Activated gamma-delta T cell (primary cell): ENCODE measurements at places on chromosomes 1 and 21.

GRCh38 chr1:35857830-35858229 is 25.2 kb upstream of the AGO1 start:
- DNase-seq: no peak

GRCh38 chr1:179953974-179954492 is 577 bp upstream of the CEP350 start:
- DNase-seq: no peak

GRCh38 chr1:65554829-65555228 is 134.4 kb downstream of the LEPR start:
- DNase-seq: no peak

DNA sequence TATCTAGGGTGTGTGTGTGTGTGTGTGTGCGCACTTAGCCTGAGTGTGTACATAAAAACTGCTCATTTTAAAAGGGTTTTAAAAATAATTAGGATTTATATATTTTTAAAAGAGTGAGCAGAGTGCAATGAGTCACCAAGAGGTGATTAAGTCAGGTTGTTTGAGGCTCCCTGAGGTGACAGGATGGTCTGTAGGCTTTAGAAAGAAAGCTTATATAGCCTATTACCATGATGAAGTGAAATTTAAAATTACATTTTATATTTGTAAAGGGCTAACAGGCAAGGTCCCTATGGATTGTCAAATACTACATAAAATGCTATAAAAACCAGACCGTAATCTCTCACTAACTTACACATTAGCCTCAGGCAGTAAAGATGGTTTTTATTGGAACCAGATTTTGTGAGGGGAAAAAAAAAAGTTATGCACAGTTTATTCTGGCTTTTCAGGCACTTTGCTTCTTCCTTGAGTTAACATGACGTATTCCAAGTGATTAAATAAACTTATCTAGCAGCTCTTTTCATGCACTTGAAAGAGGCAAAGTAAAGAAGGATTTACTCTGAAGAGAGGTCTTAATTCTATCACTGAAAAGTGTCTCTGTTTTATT is 711.7 kb upstream of the PTBP2 start:
- no peak for DNase-seq

DNA sequence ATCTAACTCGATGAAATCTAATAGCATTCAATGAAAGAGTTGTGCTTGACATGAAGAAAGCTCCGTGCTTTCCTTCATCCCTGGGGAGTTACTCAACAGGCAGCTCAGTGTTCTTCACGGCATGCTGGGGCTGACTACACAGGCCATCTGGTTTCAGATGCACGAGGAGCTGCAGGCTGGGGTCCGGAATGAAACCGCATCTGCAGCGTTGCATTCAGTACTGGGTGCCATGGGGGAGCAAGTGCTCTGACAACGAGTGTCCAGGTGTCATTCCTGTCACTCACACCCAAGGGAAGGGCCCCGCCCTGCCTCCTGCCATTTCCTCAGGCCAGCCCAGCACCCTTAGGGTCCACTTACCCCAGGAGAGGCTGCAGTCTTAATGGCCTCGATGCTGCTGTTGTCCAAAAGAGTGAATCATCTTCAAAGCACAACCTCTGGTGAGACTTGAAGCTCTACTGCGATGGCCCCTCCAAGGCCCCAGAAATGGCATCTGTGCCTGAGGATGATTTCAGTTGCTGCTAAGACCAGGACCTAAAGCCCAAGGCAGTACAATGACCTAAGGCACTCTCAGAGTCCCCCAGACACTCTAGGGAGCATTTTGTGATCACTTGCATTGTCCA is 61.4 kb downstream of the STUM start:
- no peak for DNase-seq

DNA sequence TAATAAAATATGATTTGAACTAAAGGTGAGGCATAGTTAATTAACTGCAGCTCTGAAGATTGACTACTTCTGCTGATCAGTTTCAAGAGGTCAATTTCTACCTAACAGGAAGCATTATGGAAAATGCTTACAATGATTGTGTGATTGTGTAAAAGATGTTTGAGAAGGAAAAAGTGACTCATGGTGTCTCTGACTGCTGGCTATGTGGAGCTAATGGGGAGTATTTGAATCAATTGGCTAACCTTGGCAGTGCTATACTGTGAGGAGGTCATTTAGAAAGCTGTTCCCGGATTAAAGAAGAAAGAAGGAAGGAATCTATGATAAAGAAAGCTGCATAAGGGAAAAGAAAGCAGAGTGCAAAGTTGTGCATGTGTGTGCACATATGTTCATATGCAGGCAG is 376.5 kb downstream of the ADGRL2 start:
- DNase-seq: no peak

- DNase-seq: no peak
Measured at GRCh38 chr21:17185674-17186073, 327.2 kb upstream of the CXADR start.

DNA sequence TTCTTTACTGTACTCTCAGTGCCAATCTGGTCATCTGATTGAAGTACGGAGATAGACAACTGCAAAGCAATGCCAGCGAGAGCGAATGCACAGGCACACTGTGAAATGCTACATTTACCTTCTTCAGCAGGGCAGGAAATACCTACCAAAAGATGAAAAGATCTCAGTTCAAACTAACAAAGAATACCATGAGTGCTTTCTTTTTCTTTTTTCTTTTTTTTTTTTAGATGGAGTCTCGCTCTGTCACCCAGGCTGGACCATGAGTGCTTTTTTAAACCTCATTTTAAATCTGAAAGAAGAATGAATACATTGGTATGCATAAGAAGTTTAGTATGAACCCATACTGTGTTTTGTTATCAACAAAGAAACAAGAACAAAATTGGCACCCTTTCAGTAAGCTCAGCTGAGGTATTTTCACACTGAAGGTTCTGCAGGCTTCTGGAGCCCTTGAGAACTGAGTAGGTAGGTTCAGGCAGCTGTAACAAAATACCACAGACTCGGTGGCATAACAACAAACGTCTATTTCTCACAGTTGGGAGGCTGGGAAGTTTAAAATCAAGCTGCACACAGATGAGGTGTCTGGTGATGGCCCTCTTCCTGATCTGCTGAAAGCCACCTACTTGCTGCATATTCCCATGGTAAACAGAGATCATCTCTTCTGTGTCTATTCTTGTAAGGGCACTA is 1.7 kb upstream of the CHI3L2 start:
- DNase-seq: no peak

DNA sequence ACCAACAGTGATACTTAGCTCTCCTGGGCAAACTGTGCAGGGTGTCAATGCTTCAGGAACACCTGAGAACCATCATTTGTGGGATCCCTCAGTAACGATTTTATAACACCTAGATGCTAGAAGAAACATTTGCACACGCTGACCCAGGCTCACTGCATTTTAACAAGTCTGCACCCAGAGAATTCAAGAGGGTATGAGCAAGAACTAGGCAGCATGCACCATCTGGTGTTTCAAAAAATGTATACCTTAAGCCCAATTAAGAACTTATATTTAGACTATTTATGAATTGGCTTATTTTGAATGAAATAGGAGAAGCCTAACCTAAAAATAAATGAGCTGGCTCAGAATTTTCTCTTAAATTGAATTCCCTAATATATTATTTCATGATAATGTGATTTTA is 400.5 kb downstream of the GPATCH2 start:
- no peak for DNase-seq

GRCh38 chr1:35556484-35557117 is 602 bp downstream of the KIAA0319L start:
- DNase-seq: no peak

DNA sequence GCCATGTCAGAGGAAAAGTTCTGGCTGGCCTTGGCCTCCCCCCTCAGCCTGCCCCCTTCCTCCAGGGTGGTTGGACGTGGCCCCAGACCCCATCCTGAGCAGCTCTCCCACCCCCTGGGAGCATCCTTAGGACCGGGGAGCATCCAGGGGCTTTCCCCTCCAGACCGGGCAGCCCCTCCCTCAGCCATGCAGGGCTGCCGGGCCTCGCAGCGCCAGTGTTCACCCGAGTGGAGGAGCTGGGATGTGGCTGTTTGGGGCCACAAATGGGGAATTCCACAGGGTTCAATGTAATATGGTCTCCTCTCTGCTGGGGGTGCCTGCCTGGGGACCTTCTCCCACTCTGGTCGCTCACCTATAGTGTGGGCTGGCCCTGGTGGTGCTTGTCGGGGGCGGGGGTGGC is 4.2 kb upstream of the PFKL start:
- DNase-seq: no peak

GRCh38 chr1:87719658-87720057 is 391.0 kb downstream of the LMO4 start:
- no peak for DNase-seq

DNA sequence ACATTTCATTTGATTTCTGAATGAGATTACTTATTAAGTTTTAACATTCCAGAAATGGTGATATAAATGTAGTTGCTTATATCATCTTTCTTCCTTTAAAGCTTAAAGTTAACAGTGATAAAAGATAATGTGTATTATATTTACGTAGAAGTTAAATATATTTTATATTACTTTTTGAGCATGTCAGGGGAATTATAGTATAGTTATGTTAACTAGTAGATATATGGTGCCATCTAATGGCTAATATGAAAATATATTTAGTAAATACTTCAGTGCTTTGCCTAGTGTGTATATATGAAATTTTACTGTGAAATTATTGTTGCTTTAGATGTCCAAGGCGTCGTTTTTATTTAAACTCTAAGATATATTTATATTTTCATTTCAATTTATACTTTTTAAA is 51.5 kb downstream of the SYT14 start:
- DNase-seq: no peak

GRCh38 chr1:8349961-8350360 is 32.0 kb downstream of the SLC45A1 start:
- DNase-seq: no peak

DNA sequence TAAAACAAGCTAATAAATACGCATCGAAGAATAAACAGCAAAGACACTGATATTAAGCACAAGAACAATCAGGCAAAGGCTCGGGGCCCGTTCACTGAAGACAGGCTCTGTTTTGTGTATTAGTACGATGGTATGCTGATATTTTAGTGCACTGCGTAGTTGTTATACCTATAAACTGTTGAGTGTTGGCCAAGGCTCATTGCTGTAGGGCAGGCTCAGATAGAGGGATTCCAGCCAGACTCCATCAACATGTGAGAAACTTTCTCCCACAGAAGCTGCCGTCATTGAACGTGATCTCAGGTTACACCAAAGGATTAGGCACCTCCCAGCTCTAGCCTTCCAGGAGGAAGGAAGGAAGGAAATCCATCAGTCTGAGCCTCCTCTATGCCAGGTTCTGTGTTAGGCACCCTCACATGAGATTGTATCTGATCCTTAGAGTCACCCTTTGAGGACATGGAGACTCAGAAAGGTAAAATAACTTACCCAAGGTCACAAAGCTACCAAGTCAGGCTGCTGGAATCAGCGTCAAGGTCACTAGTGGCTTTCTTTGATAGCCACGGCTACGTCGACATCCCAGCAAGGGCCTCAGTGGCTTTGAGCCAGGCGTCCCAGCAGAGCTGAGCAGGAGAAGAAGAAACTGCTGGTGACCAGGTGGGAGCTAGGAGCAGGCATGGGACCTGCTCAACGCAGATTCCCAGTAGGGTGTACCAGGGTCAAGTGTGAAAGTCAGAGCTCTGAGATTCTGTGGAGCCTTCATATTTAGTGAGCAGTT is 14.8 kb downstream of the BCAR3 start:
- no peak for DNase-seq

DNA sequence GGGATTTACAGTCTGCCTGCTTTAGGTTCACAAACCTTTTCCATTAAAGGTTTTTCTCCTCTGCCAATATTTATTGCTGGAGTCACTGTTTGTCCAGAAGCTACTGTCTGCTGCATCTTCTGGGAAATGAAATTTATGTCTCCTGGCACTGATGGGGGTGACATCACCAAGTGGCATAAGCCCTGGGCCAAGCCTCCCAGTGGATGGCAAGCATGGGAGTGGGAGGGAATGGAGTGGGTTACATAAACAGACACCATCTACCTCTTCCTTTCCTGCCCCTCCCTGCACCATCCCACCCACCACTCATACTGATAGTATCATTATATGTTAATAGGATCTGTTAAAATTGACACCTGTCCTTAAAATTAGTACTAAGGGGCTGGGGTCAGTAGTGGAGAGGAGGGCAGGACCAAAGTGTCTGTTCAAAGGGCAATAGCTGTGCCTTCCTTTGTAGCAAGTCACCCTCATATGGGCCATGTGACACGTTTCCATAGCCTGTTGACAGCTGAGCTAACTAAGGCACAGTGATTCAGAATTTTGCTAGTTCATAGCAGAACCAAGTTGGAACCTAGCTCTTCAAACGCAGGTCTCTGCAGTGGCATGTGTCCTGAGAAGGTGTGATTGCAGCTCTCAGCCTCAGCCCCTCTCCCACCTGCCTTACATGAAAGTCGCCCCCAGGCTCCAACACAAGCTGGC is 71.0 kb downstream of the MAB21L3 start:
- no peak for DNase-seq

- no peak for DNase-seq
Measured at GRCh38 chr21:45443595-45444181, 38.7 kb downstream of the COL18A1 start.

DNA sequence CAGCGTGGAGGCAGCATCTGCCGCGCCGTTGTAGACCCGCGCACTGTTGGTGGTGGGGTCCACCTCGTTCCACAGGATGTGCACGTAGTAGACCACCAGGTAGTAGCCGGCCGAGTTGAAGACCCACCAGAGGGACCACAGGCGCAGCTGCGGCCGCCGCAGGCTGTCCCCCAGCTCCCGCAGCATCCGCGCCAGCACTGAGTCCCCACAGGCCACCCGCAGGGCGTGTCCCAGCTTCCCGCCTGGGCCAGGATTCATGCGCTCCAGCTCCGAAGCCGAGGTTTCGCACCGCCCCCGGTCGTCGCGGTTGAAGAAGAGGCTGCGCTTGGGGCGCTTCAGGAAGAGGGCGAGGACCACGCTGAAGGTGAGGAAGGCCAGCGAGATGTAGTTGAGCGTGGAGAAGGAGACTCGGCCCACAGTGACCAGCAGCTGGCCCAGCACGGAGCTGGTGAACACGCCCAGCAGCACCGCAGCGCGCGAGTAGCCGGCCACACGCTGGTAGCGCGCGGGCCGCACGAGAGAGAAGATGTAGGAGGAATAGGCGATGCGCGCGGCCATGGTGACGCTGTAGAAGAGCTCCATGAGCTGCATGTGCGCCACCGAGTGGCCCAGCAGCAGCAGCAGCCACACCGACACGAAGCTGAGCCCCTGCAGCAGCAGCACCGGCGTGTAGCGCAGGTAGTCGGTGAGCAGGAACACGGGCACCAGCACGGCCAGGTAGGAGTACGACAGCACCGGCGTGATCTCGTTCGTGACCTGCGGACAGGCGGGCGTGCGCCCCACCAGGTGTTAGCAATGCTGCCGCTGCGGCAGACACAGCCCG is 10.6 kb downstream of the SLC19A1 start:
- DNase-seq: no peak

- DNase-seq: no peak
Measured at GRCh38 chr1:151918819-151919610, 9.7 kb upstream of the THEM4 start.
